ENCODE measurements at places on chromosomes 2 and 18.
A peak's percentile ranks its signal among the peaks of the same experiment; 100 is the strongest.

DNA sequence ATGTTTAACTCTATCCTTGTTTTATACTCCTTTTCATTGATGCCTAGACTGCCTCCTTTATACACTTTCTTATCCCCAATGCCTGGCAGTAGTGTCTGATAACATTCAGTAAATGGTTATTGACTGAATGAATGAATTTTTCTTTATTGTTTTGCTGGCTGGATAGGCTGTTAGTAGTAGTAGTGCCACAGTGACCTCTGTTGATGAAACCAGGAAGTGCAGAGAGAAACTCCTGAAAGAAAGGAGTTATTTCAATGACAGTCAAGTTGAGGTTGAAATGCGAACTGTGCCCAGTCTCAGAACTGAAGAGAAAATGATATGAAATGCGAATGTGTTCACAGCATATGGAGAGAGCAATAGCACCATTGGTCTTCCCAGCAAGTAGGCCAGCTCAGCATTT lies 26.8 kb upstream of the SLC9A2 start:
- DNase-seq: peak; percentile 5

DNA sequence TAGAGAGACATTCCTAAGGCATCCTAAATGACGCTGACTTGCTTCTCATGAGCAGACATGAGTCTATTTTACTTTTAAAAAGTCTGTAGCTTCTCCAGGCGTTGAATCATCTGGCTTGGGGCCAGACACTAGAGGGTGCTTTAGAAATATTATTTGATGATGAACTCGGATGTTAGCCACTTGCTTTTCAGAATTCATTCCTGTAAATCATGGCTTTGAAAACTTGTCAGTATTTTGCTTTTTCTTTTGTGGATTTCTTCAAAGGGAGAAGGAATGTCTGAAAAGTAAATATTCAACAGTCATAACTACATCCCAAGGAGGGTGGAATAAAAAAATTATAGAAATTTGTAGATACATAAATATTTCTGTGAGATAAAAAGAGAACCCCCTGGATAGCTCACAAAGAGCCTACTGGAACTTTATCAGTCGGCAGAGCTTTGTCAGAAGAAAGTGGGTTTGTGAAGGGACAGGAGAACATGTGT lies 370.8 kb downstream of the OSR1 start:
- DNase-seq: peak; percentile 10

- no peak for DNase-seq
Observed at GRCh38 chr2:108612514-108613183, 78.4 kb downstream of the LIMS1 start.

GRCh38 chr18:49646873-49647272 lies 85.0 kb downstream of the LIPG start:
- no peak for DNase-seq

GRCh38 chr2:96839875-96840850 lies 3.7 kb downstream of the ANKRD23 start:
- DNase-seq: no peak

DNA sequence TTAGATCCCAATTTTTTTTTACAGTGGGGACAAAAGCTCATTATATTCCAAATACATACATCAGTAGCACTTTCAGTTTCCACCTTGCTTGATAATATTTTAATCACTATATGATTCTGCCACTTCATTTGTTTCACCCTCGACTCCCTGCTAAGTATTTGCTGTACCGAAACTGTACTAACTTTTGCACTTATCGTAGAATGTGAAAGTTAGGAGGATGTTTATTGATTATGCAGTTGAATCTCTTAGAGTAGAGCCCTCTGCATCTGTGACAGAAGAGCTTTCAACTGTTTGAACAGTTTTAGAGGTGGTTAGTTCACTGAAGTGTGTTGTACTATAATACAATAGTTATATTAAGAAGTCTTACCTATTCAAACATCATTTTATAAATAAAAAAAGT lies 20.8 kb downstream of the NCOA1 start:
- DNase-seq: no peak

DNA sequence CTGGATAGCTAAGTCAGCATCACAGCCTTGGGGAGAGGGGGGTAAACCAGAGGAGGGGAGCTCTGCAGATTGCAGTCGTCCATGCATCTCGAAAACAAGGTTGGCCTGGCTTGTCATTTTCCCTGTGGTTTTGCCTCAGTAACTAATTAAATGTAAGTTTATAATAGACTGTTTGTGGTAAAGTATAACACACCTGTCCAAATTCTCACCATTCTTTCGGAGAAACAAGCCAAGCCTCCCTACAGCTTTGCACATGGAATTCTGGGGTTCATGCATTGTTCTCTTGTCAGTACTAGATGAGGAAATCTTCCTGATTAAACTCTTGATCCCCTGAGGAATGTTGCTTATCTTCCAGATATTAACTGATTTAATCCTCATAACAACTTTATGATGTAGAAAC lies 1065.2 kb upstream of the FAM98A start:
- DNase-seq: no peak

DNA sequence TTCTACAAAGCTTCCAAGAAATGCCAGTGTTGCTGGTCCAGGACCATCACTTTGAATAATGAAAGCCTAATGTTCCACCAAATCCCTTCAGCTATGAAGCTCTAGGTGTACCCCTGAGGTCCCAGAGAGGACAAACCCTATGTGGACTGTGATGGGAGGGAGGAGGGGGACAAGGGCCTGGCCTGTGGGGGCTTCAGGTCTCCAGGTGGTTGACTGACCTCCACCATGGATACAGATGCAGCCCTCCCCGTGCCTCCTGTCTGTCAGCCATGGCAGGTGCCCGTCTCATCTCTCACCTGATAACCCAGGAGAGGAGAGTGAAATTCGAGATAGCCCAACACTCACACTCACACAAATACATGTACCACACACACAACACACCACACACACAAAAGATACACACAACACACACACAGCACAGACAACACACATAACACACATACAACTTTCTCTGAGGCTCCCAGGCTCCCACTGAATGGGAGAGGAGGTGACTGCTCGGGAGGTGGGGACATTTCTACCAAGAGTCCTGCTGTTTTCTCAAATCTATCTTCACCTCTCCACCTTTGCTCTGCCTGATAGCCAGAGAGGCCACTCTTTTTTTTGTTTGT lies 12.8 kb upstream of the RHOB start:
- DNase-seq: no peak

- DNase-seq: no peak
Observed at GRCh38 chr2:209560911-209561310, 137.1 kb downstream of the MAP2 start.

DNA sequence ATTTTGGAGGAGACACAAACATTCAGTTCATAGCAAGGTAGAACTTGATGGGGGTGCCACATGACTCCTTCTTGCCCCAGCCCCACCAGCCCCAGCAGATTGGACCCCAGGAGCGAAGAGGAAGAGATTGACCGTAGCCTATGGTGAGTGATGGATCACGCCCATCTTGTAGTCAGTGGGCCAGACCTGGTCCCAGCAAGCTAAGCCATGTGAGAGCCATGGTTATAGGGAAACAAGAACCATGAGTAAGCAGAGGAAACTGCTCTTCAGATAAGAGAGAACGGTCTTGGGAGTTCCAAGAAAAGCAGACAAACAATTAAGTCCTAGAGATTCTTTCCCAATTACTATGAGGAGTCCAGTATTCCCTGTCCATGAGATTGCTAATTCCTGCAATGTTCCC lies 4.6 kb upstream of the TCF4 start:
- peak; percentile 70 for DNase-seq

GRCh38 chr2:201152999-201153815 lies 29.7 kb upstream of the CASP10 start:
- DNase-seq: peak; percentile 87

DNA sequence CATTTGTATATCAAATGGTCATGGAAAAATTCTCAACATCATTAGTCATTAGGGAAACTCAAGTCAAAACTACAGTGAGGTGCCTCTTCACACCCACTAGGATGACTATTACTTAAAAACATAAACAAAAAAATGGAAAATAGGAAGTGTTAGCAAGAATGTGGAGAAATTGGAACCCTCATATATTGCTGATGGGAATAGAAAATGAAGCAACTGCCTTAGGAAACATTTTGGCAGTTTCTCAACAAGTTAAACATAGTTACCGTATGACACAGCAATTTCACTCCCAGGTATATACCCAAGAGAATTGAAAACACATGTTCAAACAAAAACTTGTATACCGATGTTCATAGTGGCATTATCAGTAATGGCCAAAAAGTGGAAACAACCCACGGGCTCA lies 18.1 kb upstream of the CYP26B1 start:
- no peak for DNase-seq

GRCh38 chr2:203997980-203998809 lies 61.6 kb downstream of the ICOS start:
- no peak for DNase-seq

DNA sequence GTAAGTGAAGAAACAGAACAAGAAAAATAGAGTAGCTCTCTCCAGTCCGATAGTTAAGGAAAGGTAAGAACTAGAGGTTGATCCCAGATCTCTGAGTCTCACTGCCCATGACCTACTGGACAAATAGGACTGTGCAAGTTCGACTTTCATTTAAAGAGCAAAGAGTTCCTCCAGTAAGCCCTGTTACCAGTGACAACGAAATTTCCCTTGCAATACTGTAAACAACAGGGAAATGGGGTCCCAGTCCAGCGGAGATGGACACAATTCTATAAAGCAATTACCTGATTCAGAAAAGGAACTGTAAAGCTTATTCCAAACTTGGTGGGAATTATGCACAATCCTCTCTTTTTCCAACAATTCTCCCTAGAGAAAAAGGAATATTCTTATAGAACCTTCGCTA lies 65.9 kb downstream of the XDH start:
- DNase-seq: no peak

DNA sequence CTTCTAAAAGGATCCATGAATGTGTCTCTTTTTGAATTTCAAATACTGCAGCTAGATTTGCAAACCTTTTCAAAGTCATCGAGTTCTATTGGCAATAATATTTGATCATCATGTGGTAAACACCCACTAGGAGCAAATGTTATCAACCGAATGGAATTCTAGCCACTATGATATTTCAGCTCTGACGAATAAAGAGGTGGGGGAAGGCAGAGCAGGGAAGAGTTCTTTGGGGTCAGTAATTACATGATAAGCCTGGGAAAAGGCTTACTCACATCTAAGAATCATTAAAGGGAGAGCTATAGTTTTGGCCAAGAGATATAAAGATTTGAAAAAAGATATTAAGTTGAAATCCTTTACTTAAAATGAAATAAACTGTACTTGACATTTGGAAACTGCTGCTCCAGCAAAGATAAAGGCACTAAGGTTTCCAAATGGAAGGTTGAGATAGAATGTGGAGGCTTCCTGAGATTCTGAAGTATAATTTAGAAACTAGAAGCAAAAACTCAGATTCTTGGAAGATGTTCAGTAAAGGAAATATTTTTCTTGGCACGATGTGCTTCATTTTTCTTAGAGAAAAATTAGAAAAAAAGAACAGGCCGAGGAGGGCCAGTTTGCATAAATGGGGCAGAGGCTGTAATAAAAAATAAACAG lies 104.7 kb upstream of the ARHGAP28 start:
- DNase-seq: no peak

GRCh38 chr2:127887082-127887775 lies 1.5 kb upstream of the AMMECR1L start:
- peak; percentile 85 for DNase-seq

DNA sequence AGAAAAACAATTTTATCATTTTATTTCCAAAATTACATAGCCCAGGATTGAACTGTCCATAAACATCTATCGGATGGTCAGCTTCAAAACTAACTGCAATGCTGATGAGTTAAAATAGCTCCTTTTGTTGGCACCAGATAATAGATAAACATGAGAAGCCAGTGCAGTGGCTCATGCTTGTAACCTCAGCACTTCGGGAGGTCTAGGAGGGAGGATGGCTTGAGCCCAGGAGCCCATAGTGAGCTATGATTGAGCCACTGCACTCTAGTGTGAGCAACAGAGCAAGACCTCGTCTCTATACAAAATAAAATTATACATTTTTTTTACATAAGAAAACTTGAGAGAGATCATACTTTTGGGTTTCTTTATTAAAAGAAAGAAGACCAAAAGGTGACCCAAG lies 34.6 kb upstream of the IMPA2 start:
- peak; percentile 80 for DNase-seq

GRCh38 chr2:134446383-134447017 lies 192.6 kb downstream of the MGAT5 start:
- no peak for DNase-seq

DNA sequence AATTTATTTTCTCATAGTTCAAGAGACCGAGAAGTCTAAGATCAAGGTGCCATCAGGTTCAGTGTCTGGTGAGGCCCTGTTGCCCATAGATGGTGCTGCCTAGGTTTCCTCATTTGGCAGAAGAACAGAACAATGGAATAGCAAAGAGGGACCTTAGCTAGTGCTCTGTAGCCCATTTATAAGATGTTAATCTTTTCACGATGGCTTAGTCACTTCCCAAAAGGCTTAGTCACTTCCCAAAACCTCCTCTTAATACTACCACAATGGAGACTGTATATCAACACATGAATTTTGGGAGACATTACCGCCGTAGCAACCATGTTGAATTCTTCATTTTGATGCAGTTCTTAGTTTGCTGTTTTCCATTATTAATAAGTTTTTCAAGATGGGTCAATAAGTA lies 246.3 kb upstream of the NRP2 start:
- no peak for DNase-seq

DNA sequence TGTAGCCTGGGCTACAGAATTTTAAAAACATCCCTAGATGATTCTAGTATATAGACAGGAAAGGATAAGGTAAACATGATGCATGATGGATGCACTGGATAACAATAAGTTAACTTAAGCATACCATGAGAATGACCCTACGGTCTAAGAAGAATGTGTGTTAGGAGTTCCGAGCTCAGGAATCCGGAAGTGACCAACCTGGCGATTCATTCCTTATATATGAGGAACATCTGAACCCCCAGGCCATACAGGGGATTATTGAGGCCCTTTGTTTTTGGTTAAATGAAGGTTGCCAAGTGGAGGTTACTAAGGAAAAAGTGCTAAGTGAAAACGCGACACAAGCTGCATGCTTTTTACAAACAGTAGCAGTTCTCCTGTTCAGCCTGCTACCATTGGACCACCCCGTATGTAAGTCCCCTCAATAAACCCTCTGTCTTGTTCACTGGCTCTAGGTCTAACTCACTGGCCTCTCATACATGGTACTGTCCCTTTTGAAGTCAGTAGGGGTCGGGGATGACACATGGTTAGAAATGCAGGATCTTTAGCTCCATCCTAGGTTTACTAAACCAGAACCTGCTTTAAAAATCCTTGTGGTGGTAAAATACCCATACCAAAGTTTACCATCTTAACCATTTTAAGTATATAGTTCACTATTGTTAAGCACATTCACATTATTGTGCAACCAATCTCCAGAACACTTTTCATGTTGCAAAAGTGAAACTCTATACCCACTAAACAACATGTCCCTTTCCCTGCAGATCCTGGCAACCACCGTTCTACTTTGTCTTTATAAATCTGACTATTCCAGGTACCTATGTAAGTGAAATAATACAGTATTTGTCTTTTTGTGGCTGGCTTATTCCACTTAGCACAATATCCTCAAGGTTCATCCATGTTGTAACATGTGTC lies 111.0 kb upstream of the MAP4K3 start:
- no peak for DNase-seq

GRCh38 chr2:86280191-86280667 lies 57.2 kb downstream of the REEP1 start:
- no peak for DNase-seq

GRCh38 chr2:218852911-218853667 lies 6.5 kb upstream of the WNT6 start:
- peak; percentile 62 for DNase-seq
